MCF 10A (cell line): ENCODE measurements at places on chromosomes 5 and 9. TPM values are rescaled to one million over a fixed set of nuclear protein-coding genes. Genes with fewer than 3 reads are reported as not detected.

SLC46A2 gene
- not detected in 2 replicates for total RNA-seq

NIPAL4 gene
- 0.40 and 0.96 TPM in 2 replicates for total RNA-seq

SLC36A2 gene
- total RNA-seq: not detected in 2 replicates

KIF20A gene
- 19.0 and 30.6 TPM in 2 replicates for total RNA-seq

SV2C gene
- total RNA-seq: not detected in 2 replicates

PCDHGA12 gene
- 0.79 and 0.91 TPM in 2 replicates for total RNA-seq

ALAD gene
- 6.6 and 7.8 TPM in 2 replicates for total RNA-seq

PROB1 gene
- total RNA-seq: 2.3 and 3.1 TPM in 2 replicates

ARSK gene
- 3.6 and 5.4 TPM in 2 replicates for total RNA-seq

CCNI2 gene
- 0.12 and 0.16 TPM in 2 replicates for total RNA-seq

NR3C1 gene
- total RNA-seq: 92.9 and 113 TPM in 2 replicates

HSPB3 gene
- total RNA-seq: not detected in 2 replicates

TLX3 gene
- total RNA-seq: not detected in 2 replicates

LRRC14B gene
- total RNA-seq: not detected in 2 replicates

DMRT1 gene
- total RNA-seq: not detected in 2 replicates

ANKRD18A gene
- total RNA-seq: 42.0 and 46.0 TPM in 2 replicates

JAKMIP2 gene
- not detected in 2 replicates for total RNA-seq

CTSL gene
- 84.2 and 141 TPM in 2 replicates for total RNA-seq

TNFSF8 gene
- total RNA-seq: not detected in 2 replicates

GRM6 gene
- not detected in 2 replicates for total RNA-seq
